ENCODE measurements at places on chromosomes 5 and 9. TPM values are rescaled to one million over a fixed set of nuclear protein-coding genes. Genes with fewer than 3 reads are reported as not detected.

Gene LCN10
- total RNA-seq = not detected

Gene FOXD4L4
- 0.26 TPM for total RNA-seq

Gene LHX3
- total RNA-seq = not detected

Gene SLC36A3
- total RNA-seq = not detected

Gene ELOVL7
- under 0.01 TPM for total RNA-seq

Gene WDR36
- 59.1 TPM for total RNA-seq

Gene GTF2H2
- total RNA-seq = 23.4 TPM

Gene ACOT12
- total RNA-seq = not detected

Gene TLX3
- not detected for total RNA-seq

Gene NELFB
- total RNA-seq = 44.7 TPM

Gene RANBP3L
- 0.31 TPM for total RNA-seq

Gene PCDHGC5
- 3.4 TPM for total RNA-seq

Gene DCANP1
- total RNA-seq = not detected

Gene SMIM33
- not detected for total RNA-seq

Gene GMCL2
- not detected for total RNA-seq

Gene CDC37L1
- total RNA-seq = 18.5 TPM

Gene RASGRF2
- total RNA-seq = 2.0 TPM

Gene CSF1R
- not detected for total RNA-seq

Gene SOWAHA
- total RNA-seq = not detected

Gene PCDHA9
- total RNA-seq = 0.06 TPM

Gene ANXA2R
- 1.5 TPM for total RNA-seq

Gene DEPDC1B
- 4.9 TPM for total RNA-seq

Gene ZNF879
- total RNA-seq = 4.6 TPM

Gene TGFBI
- 730 TPM for total RNA-seq

Gene FBLL1
- 0.56 TPM for total RNA-seq

Gene ARHGEF37
- total RNA-seq = 0.99 TPM

Gene SLIT3
- 42.5 TPM for total RNA-seq

Gene ADAMTS2
- 36.5 TPM for total RNA-seq

Gene ECSCR
- total RNA-seq = 13.7 TPM

Gene C9orf50
- total RNA-seq = 0.13 TPM

Gene CDK5RAP2
- total RNA-seq = 49.5 TPM

Gene PRUNE2
- 65.3 TPM for total RNA-seq

Gene C1QTNF3
- 0.79 TPM for total RNA-seq

Gene RFX3
- 2.0 TPM for total RNA-seq

Gene PTPN3
- 12.7 TPM for total RNA-seq

Gene CRHBP
- 0.13 TPM for total RNA-seq

Data from aortic smooth muscle cell (primary cell).